CD4-positive, alpha-beta T cell treated with Interleukin-6 at 100 ng/mL for 8 hours (primary cell): ENCODE measurements at places on chromosomes 16 and 17.
A peak's percentile ranks its signal among the peaks of the same experiment; 100 is the strongest.

GRCh38 chr16:85753559-85753958, 2.7 kb upstream of the C16orf74 start:
- DNase-seq = no peak

- no peak for DNase-seq
These were observed 49.8 kb upstream of the CBX4 start for GRCh38 chr17:79888811-79889634.

GRCh38 chr17:6476810-6477179, 32.5 kb downstream of the PIMREG start:
- no peak for DNase-seq

DNA sequence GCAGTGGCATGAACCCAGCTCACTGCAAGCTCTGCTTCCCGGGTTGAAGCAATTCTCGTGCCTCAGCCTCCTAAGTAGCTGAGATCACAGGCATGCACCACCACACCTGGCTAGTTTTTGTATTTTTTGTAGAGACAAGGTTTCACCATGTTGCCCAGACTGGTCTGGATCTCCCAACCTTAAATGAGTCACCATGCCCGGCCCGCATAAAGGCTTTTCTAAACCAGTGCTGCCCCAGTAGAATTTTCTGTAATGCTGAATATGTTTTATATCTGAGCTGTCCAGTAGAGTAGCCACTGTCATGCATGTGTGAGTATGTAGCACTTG, 36.9 kb upstream of the WSB1 start:
- no peak for DNase-seq

GRCh38 chr16:78102865-78103264, 3.4 kb downstream of the WWOX start:
- DNase-seq = no peak

DNA sequence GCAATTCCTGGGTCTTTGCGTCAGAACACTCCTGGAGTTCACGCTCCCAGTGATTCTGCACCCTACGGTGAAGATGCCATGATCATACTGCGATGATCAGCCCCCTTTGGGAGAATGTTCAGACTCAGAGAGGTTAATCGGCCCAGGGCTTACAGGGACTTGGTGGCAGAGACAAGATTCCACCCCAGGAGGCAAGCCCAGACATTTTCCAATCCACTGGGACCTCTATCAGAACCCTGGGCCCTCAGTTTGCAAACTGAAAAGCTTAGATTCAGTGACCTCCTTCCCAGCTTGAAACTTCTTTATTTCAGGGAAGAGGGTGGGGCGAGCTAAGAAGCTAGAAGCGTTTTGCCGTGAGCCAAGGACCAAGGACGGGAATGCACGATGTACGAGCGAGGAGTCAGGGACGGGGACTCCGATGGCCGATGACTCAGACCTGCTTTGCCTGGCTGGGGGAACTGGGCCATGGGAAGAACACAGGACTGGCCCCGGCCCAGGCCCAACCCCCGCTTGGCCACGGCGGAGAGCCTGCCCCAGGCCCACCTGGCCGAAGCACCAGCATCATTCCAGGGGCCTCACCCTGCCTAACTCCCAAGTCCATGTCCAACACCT, 34.7 kb downstream of the SOCS3 start:
- no peak for DNase-seq

- DNase-seq = no peak
These were observed 117.4 kb downstream of the NLK start for GRCh38 chr17:28159924-28160323.

DNA sequence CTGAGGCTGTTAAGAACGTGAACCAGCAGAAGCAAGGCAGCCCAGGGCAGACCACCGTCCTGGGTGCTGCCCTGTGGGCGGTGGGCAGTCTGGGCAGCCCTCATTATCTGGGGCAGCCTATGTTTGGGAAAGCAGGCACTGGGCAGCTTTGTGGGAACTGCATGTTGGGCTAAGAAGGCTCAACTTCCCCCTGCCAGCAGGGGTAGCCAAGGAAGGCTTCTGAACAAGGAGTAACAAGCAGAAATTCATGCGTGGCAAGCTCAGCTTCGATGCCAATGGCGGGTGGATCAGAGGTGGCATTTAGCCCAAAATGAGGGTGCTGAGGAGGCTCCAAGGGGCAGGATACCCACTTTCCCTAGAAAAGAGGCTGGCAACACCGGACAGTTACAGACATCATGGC, 42.7 kb upstream of the METRNL start:
- DNase-seq = no peak

DNA sequence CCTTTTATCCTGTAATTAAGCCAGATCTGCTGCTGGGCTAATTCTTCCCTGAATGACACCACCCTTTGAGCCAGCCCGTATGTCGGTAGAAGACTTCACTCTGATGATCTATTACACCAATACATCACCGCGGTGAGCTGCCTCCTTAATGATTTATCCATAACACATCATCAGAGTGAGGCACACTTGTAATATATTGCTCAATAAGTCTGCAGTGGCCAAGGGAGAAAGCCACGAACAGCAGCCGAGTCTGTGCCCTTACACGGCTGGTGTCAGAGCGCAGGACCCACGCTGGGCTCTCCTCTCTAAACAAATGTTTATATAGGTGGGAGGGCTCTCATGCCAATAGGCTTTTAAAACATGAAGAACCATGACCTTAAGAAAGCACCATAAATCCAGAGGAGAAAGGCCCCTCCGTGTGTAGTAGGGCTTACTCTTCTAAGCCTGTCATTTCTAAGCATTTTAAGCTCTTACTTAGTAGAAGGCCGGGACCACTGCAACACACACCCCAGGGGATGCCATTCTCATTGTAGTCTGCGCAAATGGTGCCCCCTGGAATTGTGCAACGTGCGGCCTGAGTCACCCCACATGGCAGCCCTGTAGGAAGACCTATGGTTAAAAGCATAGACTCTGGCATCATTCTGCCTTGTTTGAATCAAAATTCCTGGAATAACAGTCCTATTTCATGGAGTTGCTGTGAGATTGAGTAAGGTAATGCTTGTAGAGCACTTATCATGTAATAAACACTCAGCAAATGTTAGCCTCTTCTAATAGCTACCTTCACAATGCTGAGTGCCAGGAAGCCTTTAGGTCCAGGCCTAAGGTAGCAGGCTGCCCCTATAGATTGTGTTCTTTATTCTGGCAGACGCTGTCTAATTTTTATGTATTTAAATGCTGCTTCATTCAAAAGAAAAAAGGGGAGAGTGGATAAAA, 26.1 kb downstream of the MRPS23 start:
- no peak for DNase-seq

- DNase-seq = peak; percentile 41
These were observed 339.0 kb downstream of the MAF start for GRCh38 chr16:79261481-79261940.

DNA sequence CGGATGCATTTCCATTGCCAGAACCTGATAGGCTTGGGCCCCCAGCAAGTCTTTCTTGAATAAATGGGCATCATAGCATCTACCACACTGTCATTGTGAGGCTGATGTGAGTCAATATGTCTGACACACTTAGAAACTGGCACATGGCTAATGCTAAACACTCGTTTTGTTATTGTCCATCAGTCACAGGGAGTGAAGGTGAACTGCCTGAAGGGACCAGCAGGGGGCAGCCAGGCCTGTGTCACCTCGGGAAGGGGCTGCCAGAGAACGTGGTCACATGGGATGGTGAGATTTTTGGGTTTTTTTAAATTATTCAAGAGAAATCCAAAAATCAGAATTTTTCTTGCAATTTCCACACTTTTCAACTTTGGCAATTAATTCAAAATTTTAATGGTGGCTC, 831 bp upstream of the RCVRN start:
- no peak for DNase-seq

- DNase-seq = no peak
These were observed 57.9 kb downstream of the CMIP start for GRCh38 chr16:81502396-81503070.

GRCh38 chr16:57606147-57606846, 22.1 kb upstream of the ADGRG1 start:
- DNase-seq = no peak

GRCh38 chr17:50129728-50130558, at the start of gene SAMD14:
Gene SAMD14, minus strand, starts transcription at chr17:50130160. Its CDS starts 5,201 bp downstream, at chr17:50124959.
- DNase-seq = peak; percentile 38

DNA sequence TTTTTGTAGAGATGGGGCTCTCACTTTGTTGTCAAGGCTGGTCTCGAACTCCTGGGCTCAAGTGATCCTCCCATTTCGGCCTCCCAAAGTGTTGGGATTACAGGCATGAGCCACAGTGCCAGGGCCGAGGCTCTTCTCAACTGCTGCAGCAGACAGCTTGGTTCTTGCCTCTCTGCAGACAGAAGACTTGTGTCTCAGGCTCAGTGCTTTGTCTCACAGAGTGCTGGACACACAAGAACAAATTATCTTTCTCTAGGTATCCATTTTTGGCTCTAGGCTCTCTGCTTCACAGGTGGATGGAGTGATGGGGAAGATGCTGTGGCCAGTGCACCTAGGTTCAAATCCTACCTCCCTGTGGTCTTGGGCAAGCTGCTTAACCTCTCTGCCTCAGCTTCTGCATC, 80.8 kb upstream of the RNU2-1 start:
- no peak for DNase-seq

DNA sequence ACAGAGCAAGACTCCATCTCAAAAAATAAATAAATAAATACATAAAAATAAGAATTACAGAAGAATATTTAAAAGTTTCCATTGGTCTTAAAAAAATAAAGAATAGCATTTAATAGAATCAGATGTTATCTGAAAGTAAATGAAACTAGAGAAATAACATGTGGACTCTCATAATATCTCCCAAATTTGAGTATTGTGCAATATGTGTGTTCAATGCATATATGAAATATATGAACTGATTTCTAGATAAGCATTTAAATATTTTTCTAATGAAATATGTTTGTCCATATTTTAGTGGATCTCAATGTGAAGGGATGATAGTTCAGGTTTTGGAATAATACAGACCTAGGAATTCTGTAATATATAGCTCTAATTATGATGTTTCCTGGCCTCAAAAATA, 265.9 kb upstream of the PMFBP1 start:
- DNase-seq = no peak

DNA sequence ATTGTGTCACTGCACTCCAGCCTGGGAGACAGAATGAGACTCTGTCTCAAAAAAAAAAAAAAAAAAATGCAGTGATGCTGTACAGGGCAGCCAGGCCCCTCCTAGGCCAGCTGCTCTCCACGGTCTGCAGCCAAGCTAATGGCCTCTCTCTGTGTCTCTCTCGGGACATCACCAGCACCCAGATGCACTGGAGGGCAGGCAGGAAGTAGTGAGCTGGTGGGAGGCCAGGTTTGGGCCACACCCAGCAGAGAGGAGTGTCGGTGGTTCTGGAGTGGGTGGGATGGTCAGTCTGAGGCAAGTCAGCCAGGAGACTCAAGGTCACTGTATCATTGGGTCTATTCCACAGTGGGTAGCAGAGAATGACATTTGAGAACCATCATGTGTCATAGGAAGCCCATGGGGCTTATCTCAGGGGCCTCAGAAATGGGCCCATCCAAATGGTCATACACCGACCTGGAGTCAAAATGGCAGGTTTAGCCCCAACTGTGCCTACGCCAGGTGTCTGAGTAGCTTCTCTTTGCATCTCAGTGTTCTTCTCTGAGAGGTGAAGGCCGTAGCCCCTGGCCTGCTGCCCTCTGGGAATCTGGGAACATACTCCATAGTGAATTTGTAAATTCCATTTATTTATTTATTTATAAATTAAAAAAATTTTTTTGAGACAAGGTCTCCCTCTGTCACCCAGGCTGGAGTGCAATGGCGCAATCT, 22.7 kb downstream of the WNT9B start:
- no peak for DNase-seq

GRCh38 chr17:65509032-65509431, 52.4 kb downstream of the AXIN2 start:
- DNase-seq = no peak

- no peak for DNase-seq
These were observed 9.5 kb downstream of the ZNF771 start for GRCh38 chr16:30416624-30417528.

GRCh38 chr17:50192618-50193291, 8.7 kb downstream of the COL1A1 start:
- DNase-seq = no peak

GRCh38 chr17:8158267-8159031, 4.3 kb downstream of the VAMP2 start:
- peak; percentile 84 for DNase-seq

GRCh38 chr17:4199818-4200402, 56.9 kb downstream of the CYB5D2 start:
- DNase-seq = peak; percentile 32

- no peak for DNase-seq
These were observed 5.9 kb downstream of the FOXJ1 start for GRCh38 chr17:76134911-76135809.

GRCh38 chr17:2710071-2710802, 1.3 kb downstream of the CLUH start:
- DNase-seq = no peak

GRCh38 chr17:14118951-14119350, 49.6 kb downstream of the COX10 start:
- DNase-seq = no peak

DNA sequence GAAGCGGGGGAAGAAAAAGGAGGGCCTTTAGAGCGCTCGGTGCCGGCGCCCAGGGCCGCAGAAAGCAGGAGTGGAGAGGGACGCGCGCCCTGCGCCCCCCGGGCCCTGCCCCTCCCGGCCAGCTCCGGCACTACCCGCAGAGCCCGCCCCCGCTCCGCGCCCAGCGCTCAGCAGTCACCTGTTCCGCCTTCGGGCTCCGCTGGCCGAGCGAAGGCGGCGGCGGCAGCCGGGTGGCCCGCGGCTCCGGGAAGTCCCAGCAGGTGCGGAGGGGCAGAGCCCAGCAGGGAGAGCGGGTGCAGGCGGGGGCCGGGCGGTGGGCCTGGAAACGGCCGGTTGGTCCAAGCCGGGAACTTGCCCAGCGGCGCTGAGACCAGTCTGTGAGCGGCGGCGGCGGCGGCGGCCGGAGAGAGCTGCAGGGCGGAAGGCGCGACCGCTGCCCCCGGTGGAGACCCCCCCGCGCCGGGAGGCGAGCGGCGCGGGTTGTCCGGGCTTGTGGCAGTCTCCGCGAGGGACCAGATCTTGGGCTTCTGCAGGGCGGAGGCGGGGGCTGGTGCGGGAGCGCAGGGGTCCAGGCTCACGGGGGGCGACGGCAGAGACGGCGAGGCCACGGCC, 2.2 kb downstream of the IRX3 start:
- DNase-seq = no peak

DNA sequence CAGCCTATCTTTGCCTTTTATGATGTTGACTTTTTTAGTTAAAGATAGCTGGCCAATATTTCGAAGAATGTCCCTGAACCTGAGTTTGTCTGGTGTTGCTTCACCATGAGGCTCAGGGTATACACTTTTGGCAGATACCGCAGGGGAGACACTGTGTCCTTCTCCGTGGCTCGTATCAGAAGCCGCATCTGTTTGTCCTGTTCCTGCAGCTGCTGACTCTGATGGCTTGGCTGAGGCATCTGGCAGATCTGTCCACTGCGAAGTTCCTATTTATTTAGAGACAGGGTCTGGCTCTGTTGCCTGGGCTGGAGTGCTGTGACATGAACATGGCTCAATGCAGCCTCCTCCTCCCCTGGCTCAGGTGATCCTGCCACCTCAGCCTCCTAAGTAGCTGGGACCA, 93.5 kb downstream of the CRISPLD2 start:
- DNase-seq = no peak
